ENCODE measurements at places on chromosomes 1 and 21.
A peak's percentile ranks its signal among the peaks of the same experiment; 100 is the strongest.

- peaks cover 2% of the 10 kb centered on the region for H3K27me3 ChIP-seq
- no peaks in the 10 kb centered on the region for H3K4me1 ChIP-seq
- no peak overlapping the region for H3K27ac ChIP-seq
- H3K4me3 ChIP-seq = no peak overlapping the region
These were observed 14.5 kb downstream of the RASSF5 start for GRCh38 chr1:206521694-206522402.

DNA sequence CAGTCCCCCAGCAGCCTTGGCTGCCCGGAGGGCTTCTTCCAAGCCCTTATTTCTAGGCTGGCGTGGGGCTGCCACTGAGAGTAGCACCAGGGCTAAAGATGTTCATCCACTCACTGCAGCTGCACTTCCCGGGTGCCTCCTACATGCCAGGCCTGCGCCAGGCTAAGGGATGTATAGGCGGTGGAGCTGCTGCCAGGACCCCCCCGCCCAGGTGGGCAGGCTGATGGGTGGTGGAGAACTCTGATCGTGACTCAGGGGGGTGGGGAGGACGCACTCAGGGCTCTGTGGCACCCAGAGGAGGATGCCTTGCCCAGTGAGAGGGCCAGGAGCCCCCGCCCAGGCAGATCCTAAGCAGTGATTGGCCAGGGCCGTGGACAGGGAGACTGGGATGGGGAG is 34.1 kb downstream of the CFAP74 start:
- H3K4me3 ChIP-seq = no peak overlapping the region
- no peaks in the 10 kb centered on the region for H3K36me3 ChIP-seq
- no peak for DNase-seq
- no peak overlapping the region for H3K27ac ChIP-seq
- no peaks in the 10 kb centered on the region for H3K4me1 ChIP-seq
- peaks cover 2% of the 10 kb centered on the region for H3K27me3 ChIP-seq

DNA sequence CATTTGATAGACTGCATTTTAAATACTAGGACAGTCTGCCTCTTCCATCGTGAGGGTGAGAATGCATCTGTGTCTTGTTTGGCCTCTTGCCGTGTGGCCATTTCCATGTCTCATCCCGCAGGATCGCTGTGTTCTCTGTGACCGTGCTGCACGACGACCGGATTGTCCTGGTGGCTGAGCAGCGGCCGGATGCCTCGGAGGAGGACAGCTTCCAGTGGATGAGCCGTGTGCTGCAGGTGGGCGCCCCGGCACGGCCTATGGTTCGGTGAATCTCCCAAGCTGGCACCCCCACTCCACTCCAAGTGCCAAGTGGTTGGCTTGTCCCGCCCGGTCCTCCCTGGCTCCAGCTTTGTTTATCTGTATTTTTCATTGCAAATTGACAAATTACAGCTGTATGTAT is 55.2 kb downstream of the S100B start:
- H3K36me3 ChIP-seq = peaks cover 23% of the 10 kb centered on the region
- DNase-seq = no peak
- H3K4me1 ChIP-seq = no peaks in the 10 kb centered on the region
- no peak overlapping the region for H3K4me3 ChIP-seq
- no peaks in the 10 kb centered on the region for H3K27me3 ChIP-seq

GRCh38 chr1:202283379-202283844 is 58.3 kb downstream of the UBE2T start:
- no peak overlapping the region for H3K27ac ChIP-seq
- no peaks in the 10 kb centered on the region for H3K27me3 ChIP-seq
- peaks cover 61% of the 10 kb centered on the region for H3K4me1 ChIP-seq

GRCh38 chr1:216665856-216666255 is 57.4 kb downstream of the ESRRG start:
- H3K27me3 ChIP-seq = no peaks in the 10 kb centered on the region
- no peak overlapping the region for H3K27ac ChIP-seq
- H3K4me1 ChIP-seq = no peaks in the 10 kb centered on the region
- H3K4me3 ChIP-seq = no peak overlapping the region

DNA sequence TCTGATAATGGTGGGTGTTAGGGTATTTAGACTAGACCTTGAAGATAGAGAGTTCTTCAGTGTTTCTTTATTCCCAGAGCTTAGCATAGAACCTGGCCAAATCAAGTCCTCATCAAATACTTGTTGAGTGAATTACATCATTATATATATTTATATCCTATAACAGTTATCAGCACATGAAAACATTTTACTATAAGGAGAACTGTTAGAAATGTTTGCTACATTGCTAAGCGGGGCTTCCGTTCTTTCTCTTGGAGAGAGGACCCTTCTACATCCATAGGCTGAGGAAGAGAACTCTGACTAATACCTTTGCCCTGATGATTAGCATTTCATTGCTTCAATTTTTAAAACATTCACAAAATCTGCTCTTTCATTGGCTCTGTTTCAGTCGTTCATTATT is 66.5 kb upstream of the NBL1 start:
- no peak overlapping the region for H3K27ac ChIP-seq
- no peak for DNase-seq
- H3K27me3 ChIP-seq = peaks cover 4% of the 10 kb centered on the region
- no peaks in the 10 kb centered on the region for H3K4me1 ChIP-seq
- no peaks in the 10 kb centered on the region for H3K36me3 ChIP-seq

DNA sequence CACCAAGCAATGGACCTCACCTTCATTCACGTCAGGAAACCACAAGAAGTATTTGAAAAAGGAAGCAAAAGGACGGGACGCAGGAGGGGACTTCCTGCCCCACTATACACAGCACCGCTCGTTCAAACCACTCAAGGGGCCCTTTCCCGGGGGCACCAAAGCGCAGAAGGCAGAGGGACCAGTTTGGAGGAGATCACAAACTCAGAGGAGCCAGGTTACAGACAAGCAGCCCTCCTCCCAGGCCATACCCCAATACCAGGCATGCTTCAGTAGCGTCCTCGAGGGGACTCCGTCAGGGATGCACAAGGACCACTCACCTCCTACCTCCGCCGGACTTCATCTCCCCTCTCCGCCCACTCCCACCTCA is 685 bp downstream of the CRTC2 start:
- peak; percentile 20 for DNase-seq
- peaks cover 27% of the 10 kb centered on the region for H3K4me1 ChIP-seq
- H3K4me3 ChIP-seq = peak overlapping the region; percentile 81

GRCh38 chr1:224065455-224065854 is 48.5 kb upstream of the FBXO28 start:
- H3K36me3 ChIP-seq = no peaks in the 10 kb centered on the region
- peaks cover 9% of the 10 kb centered on the region for H3K4me1 ChIP-seq
- peak; percentile 45 for DNase-seq
- no peaks in the 10 kb centered on the region for H3K27me3 ChIP-seq
- H3K4me3 ChIP-seq = no peak overlapping the region
- H3K27ac ChIP-seq = no peak overlapping the region

GRCh38 chr1:56808410-56808809 is 10.8 kb downstream of the FYB2 start:
- H3K4me1 ChIP-seq = no peaks in the 10 kb centered on the region
- DNase-seq = no peak
- no peak overlapping the region for H3K4me3 ChIP-seq
- H3K27me3 ChIP-seq = no peaks in the 10 kb centered on the region

DNA sequence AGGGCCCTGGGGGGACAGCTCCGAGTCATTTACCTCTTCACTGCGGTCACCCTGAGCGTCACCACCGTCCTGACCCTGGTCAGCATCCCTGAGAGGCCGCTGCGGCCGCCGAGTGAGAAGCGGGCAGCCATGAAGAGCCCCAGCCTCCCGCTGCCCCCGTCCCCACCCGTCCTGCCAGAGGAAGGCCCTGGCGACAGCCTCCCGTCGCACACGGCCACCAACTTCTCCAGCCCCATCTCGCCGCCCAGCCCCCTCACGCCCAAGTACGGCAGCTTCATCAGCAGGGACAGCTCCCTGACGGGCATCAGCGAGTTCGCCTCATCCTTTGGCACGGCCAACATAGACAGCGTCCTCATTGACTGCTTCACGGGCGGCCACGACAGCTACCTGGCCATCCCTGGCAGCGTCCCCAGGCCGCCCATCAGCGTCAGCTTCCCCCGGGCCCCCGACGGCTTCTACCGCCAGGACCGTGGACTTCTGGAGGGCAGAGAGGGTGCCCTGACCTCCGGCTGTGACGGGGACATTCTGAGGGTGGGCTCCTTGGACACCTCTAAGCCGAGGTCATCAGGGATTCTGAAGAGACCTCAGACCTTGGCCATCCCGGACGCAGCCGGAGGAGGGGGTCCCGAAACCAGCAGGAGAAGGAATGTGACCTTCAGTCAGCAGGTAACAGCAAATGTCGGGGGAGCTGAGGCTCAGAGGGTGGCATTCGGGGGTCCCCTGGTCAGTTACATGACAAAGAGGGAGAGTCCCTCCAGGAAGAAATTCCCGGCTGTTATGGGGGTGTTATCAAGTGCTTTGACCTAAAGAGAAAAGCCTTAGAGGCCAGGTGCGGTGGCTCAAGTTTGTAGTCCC is 12.6 kb downstream of the SLC45A1 start:
- H3K27me3 ChIP-seq = no peaks in the 10 kb centered on the region
- H3K4me1 ChIP-seq = peaks cover 3% of the 10 kb centered on the region
- H3K4me3 ChIP-seq = no peak overlapping the region
- H3K36me3 ChIP-seq = no peaks in the 10 kb centered on the region
- no peak overlapping the region for H3K27ac ChIP-seq

- H3K4me1 ChIP-seq = no peaks in the 10 kb centered on the region
- H3K36me3 ChIP-seq = no peaks in the 10 kb centered on the region
- no peaks in the 10 kb centered on the region for H3K27me3 ChIP-seq
- no peak overlapping the region for H3K27ac ChIP-seq
- H3K4me3 ChIP-seq = no peak overlapping the region
These were observed 29.0 kb downstream of the TGFBR3 start for GRCh38 chr1:91856996-91857395.

DNA sequence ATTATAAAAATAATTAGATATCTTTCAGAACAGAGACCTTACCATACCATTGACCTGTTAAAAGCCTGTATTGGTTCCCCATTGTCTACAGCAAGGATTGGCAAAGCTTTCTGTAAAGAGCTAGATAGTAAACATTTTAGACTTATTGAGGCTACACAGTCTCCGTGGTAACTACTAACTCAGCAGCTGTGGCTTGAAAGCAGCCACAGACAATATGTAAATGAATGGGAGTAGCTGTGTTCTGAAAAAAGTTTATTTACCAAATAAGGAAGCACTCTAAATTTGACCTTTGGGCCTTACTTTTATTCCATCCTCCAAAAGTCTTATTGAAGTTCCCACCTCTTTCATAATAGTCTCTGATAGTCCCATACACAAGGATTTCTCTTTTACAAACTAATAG is 39.7 kb downstream of the NUP210L start:
- DNase-seq = no peak
- no peak overlapping the region for H3K27ac ChIP-seq
- no peaks in the 10 kb centered on the region for H3K4me1 ChIP-seq
- no peaks in the 10 kb centered on the region for H3K27me3 ChIP-seq

DNA sequence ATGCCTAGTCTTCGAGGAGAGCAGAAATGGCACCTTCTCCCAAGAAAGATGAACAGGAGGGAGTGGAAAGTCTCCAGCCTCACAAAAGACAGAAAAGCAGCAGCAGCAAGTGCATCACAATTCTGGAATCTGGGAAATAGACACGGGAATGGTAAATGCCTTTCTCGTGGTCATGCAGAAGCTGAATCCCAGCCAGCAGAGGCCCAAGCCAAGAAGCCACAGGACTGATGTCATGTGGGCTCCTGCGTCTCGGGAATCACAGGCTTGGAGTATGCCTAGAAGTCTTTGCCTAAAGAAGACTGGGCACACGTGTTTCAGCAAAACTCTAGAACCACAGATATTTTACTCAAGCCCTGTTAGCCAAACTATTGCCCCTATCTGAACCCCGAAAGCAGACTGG is 260.3 kb upstream of the PLD5 start:
- H3K4me3 ChIP-seq = no peak overlapping the region
- no peaks in the 10 kb centered on the region for H3K4me1 ChIP-seq
- DNase-seq = peak; percentile 63
- H3K36me3 ChIP-seq = no peaks in the 10 kb centered on the region
- no peak overlapping the region for H3K27ac ChIP-seq

DNA sequence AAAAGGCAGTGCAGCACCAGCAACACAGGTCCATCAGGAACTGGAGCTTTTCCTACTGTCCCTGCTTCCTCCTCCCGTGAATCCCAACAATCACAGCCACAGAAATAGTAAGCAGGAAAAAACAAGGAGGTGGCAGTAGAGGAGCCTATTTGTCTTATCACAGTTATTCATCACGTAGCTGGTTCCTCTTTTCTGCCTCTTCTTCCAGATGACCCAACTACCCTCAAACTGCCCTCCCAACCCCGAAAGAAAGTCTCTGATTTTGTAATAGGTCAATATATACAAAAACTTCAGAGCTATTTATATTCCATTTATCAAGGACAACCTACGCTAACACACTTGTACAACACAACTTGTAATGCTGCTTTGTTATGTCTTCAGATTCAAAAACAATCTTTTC is 21.4 kb downstream of the GNB1 start:
- no peaks in the 10 kb centered on the region for H3K27me3 ChIP-seq
- H3K36me3 ChIP-seq = peaks cover 9% of the 10 kb centered on the region
- H3K4me1 ChIP-seq = no peaks in the 10 kb centered on the region
- DNase-seq = no peak
- H3K27ac ChIP-seq = no peak overlapping the region

DNA sequence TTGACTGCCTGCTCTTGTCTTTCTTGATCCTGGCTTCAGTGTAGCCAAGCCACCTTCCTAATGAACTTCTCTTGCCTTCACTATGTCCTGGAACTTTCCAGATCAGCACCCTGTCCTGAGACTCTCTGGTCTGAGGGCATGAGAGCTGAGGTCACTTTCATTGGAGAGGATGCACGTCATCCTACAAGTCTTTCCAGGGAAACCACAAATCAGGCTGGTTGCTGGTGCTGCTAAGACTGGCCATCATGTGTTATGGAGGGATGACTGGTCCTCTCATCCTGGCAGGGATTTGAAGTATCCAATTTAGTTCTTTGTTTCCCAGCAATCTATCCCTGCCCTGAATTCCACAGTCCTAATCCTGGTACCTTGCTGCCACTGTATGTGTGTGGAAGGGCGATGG is 228.6 kb downstream of the GPATCH2 start:
- no peaks in the 10 kb centered on the region for H3K4me1 ChIP-seq
- DNase-seq = no peak
- H3K27me3 ChIP-seq = no peaks in the 10 kb centered on the region

DNA sequence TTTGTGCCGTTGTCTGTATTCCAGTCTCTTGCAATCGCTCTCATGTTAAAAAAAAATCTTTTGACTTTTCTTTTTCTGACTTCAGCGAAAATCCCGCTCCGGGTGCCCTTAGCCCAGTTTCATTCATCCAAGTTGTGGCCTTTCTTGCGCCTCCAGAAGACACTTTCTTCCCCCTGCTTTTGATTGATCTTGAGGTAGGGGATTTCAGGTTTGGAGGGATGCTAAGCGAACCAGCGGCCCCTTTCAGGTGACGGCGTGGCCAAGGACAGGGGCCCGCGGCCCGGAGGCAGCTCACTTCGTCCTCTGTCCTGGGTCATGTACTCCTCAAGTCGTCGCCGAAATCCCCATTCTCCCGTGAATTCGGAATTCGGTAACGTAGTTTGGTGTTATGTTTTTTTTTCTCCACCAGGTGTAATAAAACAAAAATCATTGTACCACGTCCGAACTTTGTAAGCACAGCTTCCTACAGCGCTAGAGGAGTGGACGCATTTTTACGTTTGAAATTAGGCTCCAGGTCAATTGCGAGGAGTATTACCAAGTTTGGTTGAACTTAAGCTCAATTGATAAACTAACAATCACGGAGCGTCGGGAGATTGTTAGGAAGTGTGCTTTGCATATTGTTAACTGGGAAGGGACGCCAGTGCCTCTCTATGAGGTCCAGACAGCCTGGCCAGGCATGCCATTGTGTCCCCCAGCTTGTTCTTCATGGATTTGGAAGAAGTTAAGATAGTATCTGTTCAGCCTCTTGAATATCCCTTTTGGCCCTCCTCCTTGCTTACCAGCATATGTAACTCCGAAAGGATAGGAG is 1.1 kb downstream of the MRPS6 start:
- no peaks in the 10 kb centered on the region for H3K36me3 ChIP-seq
- peak overlapping the region; percentile 4 for H3K27ac ChIP-seq
- no peaks in the 10 kb centered on the region for H3K27me3 ChIP-seq
- no peak for DNase-seq
- peak overlapping the region; percentile 81 for H3K4me3 ChIP-seq
